CD4-positive, alpha-beta T cell treated with Interleukin-21 for 1 hour (primary cell): ENCODE measurements at places on chromosomes 3 and 15.

DNA sequence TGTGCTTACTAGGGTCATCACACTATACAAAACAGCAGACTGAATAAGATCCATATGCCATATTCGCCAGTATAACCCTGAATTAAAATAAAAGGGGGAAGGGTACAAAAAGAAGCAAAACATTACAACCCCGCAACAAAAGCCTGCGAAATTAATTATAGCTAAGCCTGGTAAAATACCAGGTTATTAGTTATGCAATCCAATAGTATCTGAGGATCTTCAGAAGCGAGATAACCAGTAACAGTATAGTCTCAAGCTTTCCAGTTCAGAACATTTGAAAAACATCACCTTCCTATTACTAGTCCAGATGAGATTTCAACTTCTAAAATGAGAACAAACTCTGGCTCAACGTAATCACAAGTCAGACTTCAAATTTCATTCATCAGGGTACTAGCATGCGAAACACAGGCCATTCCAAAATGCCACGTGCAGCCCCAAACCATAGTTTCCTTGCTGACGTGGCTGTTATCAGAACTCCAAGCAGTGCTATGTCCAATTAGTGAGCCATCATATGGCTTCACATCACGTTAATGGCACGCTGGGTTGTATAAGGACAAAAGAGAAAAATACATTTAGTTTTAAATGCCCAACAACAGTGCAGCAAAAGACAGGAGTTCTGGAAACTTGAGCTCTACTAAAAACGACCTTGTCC lies 1.1 kb downstream of the SSR3 start:
- no peak for DNase-seq

- DNase-seq, result no peak
Observed at GRCh38 chr3:18357747-18358146, 67.4 kb downstream of the SATB1 start.

GRCh38 chr3:124995460-124995994 lies 60.3 kb downstream of the HEG1 start:
- peak; percentile 61 for DNase-seq

GRCh38 chr15:85693277-85693676 lies 101.4 kb downstream of the KLHL25 start:
- no peak for DNase-seq

GRCh38 chr3:155772801-155773200 lies 27.9 kb upstream of the PLCH1 start:
- DNase-seq, result no peak

DNA sequence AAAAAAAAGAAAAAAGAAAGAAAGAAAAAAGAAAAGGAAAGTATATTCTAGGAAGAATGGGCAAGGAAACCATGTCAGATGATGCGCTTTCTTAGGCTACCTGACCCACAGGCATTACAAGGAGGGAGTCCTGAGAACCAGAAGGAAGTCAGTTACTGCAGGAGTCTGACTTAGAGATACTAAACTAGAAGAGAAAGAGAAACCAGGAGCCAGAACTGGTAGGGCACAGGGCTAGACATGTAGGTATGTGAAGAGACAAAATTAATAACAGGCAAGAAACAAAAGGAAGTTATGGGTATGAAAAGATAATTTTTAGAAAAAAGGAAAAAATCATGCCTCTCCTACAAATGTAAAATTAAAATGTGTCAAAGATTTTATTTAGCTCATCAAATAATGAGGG lies 63.3 kb upstream of the LRRN1 start:
- DNase-seq, result no peak

- no peak for DNase-seq
Observed at GRCh38 chr3:16865335-16865734, 19.4 kb upstream of the PLCL2 start.

DNA sequence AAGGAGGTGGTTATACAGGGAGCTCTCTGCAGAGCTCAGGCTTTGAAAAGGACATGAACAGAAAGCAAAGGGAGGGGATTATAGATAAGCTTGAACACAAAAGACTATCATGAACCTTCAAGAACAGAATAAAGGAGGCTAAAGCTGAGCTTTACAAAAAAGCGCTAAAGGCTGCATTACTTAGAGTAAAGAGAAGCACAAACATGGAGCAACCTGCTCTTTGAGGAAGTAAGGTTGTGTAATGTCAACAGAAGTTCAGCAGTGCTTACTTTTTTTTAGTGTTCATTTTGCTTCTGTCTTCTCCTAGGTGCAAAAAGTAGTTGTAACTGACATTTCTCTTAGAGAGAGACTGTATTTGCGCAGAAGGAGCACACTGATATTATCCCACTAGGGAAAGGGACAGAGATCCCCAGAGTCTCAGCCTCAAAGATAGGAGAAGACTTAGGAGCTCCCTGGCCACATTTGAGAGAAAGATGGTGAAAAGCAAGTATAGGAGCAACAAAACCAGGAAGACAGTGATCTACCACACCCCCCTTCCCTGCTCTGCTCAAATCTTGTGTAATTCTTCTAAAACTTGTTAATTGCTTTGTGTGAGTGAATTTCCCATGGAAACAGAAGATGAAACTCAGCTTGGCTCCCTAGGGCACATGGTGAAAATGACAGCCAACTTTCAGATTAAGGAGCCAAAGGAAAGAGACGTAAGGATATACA lies 54.7 kb downstream of the QTRT2 start:
- no peak for DNase-seq

- no peak for DNase-seq
Observed at GRCh38 chr3:182133752-182134151, 422.0 kb downstream of the SOX2 start.

GRCh38 chr3:178536211-178537079 lies at the start of gene KCNMB2:
Gene KCNMB2 (plus strand): TSS chr3:178536436.
- DNase-seq, result no peak

- no peak for DNase-seq
Observed at GRCh38 chr15:101349047-101349951, 54.3 kb upstream of the SNRPA1 start.

- no peak for DNase-seq
Observed at GRCh38 chr3:121482660-121483059, 63.1 kb downstream of the POLQ start.

GRCh38 chr3:52880047-52880446 lies 17.3 kb downstream of the STIMATE start:
- DNase-seq, result no peak

GRCh38 chr3:36482256-36482655 lies 102.0 kb downstream of the STAC start:
- DNase-seq, result no peak

- no peak for DNase-seq
Observed at GRCh38 chr3:171157286-171157685, 130.8 kb upstream of the SLC2A2 start.

- DNase-seq, result no peak
Observed at GRCh38 chr15:60511351-60512031, 32.5 kb upstream of the ICE2 start.

DNA sequence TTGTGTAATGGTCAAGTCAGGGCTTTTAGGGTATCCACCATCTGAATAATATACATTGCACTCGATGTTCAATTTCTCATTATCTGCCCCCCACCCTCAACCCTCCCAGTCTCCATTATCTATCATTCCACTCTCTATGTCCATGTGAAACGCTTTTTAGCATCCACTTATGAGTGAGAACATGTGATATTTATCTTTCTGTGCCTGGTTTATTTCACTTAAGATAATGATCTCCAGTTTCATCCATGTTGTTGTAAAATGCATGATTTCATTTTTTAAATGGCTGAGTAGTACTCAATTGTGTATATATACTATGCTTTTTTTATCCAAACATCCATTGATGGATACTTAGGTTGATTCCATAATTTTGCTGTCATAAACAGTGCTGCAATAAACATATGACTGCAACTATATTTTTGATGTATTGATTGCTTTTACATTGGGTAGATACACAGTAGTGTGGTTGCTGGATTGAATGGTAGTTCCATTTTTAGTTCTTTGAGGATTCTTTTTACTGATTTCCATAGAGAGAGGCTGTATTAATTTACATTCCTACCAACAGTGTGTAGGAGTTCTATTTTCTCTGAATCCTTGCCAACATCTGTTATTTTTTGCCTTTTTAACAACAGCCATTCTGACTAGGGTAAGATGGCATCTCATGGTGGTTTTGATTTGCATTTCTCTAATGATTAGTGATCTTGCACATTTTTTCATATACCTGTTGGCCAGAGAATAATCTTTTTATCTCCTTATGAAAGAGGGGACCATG lies 332.9 kb upstream of the TGFBR2 start:
- DNase-seq, result no peak

DNA sequence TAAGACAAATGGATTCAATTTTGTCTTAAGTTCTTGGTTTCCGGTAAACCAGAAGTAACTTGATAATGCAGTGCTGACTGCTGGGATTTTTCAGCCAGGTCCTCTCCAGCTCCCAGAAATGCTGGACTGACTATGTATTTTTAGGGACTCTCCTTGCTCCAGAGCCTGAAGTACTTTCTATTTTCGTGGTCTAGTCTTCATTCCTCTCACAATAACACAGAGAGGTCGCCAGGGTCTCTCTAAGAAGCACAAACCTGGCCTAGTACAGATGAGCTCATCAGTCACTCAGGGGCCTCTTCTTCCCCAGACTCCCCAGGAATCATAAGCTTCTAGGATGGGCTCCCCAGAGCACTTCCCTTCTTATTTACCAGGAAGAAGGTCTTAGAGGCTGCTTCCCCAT lies 85.8 kb downstream of the FAM174B start:
- no peak for DNase-seq

DNA sequence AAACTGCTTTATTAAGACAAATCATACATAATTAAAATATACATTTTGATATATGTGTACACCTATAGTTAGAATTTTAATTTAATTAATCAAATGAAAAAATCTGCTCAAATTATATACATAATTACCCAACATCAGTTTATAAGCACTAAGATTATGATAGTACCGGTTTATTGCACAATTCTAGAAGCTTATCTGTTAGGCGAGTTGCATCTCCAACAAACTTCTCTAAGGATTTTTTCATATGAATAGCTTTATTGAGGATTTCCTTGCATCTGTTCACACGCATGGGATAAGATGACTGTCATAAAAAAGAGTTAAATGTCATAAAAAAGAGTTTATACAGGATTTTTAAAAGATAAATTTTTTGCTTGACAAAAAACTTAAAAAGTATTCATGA lies 19.9 kb upstream of the XRN1 start:
- no peak for DNase-seq

DNA sequence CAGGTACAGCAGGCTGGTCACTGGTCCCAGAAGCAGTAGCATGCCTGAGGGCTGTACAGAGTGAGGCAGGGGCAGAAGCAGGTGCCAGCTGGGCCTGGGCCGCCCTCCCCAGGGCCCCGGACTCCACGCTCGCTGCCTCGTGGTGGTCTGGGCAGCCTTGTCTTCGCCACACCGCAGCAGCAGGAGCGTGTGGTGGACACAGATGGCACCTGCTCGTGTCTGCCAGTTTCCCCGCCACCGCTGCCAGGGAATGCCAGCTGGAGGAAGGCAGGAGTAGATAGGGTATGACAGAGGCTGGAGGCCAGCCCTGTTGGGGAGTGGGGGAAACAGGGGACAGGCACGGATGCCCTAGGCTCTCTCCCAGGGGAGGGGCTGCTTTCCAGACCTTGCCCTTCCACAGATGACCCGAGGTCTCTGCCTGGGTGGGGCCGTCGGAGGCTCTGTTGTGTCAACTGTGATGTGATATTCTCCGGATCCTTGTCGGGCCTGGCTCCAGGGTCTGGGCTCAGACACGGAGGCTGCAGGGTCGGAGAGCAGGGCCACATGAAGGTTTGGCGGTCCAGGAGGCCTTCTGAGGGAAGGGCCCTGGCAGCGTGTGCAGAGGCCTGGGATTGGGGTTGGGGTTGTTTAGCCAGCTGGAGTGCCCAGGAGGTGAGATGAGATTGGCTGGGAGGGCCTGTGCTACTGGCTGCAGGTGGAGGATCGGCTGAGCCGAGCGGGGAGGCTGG lies 33.6 kb downstream of the GOLGA6L10 start:
- no peak for DNase-seq

- DNase-seq, result no peak
Observed at GRCh38 chr3:185822221-185823000, 2.4 kb downstream of the IGF2BP2 start.

DNA sequence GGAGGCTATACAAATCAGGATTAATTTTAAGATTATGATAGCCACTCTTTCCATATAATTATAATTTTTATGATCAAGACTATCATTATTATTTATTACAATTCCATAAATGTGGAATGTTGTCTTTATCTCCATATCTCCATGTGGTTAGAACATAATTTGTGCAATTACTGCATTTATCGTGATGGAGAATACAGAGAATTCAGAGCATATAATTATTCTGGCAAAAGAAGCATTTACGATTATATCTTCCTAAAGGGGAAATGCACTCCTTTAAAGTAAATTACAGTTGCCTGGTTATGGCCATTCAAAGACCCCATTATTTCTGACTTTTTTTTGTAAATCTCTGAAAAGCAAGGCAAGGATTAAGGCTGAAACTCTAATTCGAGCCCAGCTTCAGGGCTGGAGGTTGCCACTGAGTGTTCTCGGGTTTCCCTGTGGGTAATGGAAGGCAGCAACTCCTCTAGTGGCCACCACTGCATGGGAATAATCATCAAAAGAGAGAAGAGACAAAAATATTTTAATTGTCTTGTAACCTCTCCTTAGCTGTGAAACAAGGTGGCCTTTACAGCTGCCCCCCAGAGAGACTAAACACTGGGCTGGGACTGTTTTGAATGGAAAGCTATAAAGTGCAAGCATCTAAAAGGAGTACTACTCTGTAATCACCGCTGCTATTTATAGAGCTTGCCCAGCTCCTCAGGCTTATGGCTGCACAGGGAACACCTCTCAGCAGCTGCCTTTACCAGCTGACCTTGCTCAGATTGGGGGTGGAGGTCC lies 59.8 kb upstream of the PRTG start:
- DNase-seq, result no peak

- DNase-seq, result no peak
Observed at GRCh38 chr3:124441766-124442165, 288.5 kb upstream of the UMPS start.

GRCh38 chr3:28912120-28912885 lies 368.6 kb upstream of the RBMS3 start:
- DNase-seq, result no peak

- DNase-seq, result no peak
Observed at GRCh38 chr3:128285967-128286321, 132.7 kb downstream of the EEFSEC start.

- DNase-seq, result no peak
Observed at GRCh38 chr3:100009276-100010086, 104.8 kb downstream of the FILIP1L start.

DNA sequence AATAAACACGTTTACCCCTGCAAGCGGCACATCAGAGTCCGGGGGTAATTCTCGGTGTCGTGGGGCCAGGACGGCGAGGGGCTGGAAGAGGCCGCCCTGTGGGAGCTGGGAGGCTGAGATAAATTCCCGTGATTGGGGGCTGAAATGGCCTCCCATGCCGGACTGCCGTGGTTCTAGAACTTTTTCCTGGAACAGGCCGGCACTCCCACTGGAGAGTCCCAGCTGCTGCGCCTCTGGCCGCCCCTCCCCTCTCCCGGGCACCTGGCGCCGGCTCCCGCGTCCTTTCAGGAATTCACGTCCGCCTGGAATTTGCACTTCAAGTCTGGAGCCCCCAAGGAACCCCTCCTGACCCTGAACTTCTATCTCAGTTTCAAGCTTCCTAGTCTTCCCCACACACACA lies 10.8 kb upstream of the LRRC2 start:
- DNase-seq, result no peak

GRCh38 chr3:138196023-138196422 lies 8.9 kb downstream of the ARMC8 start:
- DNase-seq, result no peak

- no peak for DNase-seq
Observed at GRCh38 chr3:52319921-52320595, 3.9 kb downstream of the DNAH1 start.

- DNase-seq, result no peak
Observed at GRCh38 chr15:82111918-82112317, 66.1 kb upstream of the MEX3B start.

- DNase-seq, result no peak
Observed at GRCh38 chr3:23796518-23796917, 9.2 kb upstream of the UBE2E1 start.

- no peak for DNase-seq
Observed at GRCh38 chr15:68309024-68309423, 31.5 kb downstream of the FEM1B start.
